Activated T-helper 1 cell treated with anti-CD3 and anti-CD28 coated beads, Interleukin-2, amount 50 U/mL, for 16 hours (primary cell): ENCODE measurements at places on chromosomes 3 and 15.

DNA sequence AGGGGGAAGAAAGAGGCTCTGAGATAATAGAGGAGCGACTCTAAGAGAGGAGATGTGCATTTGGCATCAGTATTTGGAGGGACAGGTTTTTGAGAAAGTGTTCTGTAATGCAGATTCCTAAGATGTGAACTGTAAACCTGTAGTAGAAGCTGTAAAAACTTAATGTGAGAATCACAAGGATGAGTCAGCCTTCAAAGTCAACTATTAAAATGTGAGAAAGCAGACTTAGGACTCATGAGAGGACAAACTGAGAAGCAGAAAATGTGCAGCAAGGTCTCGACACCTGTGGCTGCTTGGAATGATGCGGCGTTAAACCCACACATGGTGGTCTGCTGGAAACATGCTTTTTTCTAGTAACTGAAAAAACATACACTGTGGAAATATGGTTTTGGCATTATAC, 36.0 kb downstream of the USP13 start:
- no peak for DNase-seq

DNA sequence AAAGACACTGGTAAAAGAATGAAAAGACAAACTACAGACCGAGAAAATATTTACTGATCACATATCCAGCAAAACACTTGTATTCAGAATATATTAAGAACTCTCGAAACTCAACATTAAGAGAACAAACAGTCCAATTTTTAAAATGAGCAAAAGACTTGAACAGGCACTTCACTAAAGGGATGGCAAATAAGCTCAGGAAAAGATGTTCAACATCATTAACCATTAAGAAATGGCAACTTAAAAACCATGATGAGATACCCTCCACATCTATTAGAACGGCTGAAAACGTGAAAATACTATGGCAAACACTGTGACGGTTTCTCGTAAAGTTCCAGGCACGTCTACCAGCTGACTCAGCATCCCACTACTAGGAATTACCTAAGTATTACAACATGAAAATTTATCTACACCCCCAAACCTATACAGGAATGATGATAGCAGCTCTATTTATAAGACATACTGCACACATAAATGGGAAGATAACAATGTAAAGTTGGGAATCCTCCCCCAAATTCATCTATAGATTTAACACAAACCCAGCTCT, 86.1 kb upstream of the PROK2 start:
- DNase-seq: no peak

- no peak for DNase-seq
Observed at GRCh38 chr3:175702956-175703355, 843.8 kb downstream of the NAALADL2 start.

- no peak for DNase-seq
Observed at GRCh38 chr3:196127308-196128040, 45.6 kb upstream of the TFRC start.

GRCh38 chr15:100426937-100427336, 85.2 kb upstream of the ADAMTS17 start:
- DNase-seq: no peak
